ENCODE measurements at places on chromosomes 6 and 20.
A peak's percentile ranks its signal among the peaks of the same experiment; 100 is the strongest.

DNA sequence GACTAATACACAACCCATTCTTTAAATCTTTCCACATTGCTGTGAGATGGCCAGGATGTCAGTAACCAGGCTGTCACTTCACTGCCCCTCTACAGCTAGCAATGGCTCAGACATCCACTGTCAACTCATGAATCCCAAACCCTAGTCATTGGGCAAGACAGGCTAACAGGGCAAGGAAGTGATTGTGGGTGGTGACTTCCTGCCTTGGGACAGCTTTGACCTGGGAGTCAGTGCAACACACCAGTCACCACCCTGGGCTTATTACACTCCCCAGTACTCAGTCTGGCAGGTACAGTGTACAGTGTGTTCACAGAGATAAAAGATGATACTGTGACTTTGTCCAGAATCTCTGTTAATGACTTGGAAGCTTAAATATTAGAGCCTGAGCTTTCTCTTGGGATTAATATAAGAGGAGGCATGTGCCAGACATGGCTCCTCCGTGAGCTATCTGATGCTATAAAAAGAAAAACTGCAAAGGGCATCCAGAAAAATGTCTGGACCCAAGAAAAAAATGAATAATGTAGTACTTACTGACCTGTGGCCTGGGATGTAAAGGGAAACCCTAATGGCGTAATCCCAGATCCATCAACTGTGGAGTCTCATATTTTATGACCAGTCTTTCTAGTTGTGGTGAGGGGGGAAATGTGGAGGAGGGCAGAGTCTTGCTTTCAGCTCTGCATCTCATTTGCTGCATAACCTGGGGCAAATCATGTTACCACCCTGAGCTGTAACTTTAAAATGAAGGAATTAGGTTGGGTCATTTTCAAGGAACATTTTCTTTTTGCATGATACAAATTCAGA is 244.4 kb downstream of the SLC24A3 start:
- DNase-seq, result no peak

DNA sequence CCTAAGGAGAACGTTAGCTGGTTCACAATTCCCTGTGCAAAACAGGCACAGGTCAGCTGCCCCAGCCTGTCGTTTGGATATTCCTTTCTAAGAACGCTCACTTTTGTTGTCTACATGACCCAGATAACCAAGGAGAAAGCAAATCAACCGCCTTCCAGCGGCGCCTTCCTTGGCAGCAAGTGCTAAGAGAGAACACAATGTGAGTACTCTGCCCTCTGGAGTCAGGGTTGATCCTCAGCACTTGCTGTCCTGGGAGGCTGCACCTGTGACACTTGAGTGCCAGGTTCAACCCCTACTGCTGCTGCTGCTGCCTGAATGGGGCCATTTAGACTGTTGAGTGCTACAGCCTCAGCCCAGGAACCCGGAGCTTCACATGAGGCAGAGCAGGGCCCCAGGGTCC is 36.8 kb downstream of the OVOL2 start:
- no peak for DNase-seq

- DNase-seq, result no peak
These were observed 21.3 kb upstream of the TLDC2 start for GRCh38 chr20:36854348-36855240.

- DNase-seq, result no peak
These were observed 66.0 kb downstream of the BACH2 start for GRCh38 chr6:90230548-90231215.

DNA sequence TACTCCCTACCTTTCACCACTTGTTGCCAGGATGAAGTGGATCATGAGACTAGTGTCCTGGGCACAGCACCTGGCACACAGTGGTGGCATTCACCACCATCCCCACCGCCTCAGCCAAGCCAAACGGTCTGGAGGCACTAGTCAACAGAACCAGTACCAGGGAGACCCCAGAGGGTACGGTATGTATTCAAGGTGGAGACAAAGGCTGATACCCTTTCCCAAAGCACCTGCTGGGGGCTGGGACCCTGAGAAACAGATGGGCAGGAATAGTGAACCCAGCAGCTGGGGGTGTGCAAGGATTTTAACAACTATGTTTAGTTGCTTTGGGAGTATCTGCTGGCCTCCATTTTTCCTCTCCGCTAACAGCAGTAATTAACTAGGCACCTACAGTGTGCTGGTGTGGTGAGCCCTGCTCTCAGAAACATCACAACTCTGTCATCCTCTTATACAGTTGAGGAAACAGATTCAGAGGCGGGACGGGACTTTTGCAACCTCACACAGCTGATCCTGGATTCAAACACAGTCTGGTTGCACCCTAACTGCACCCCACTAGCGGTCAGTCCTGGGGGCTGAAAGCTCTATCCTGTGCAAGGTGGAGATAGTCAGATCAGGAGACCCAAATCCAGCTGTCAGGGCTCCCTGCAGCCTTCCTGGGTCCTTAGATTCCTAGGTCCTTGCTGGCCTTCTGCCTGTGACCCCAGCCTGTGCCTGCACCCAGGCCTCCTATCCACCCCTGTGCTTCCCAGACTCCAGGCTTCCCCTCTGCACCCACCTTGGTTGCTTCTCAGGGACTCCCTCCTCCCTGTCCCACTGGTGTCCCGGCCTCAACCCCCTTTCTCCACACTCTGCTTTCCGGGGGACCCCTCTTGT is 1.2 kb downstream of the SNTA1 start:
- DNase-seq, result no peak

- no peak for DNase-seq
These were observed 69.2 kb upstream of the SIRPA start for GRCh38 chr20:1825938-1826445.

DNA sequence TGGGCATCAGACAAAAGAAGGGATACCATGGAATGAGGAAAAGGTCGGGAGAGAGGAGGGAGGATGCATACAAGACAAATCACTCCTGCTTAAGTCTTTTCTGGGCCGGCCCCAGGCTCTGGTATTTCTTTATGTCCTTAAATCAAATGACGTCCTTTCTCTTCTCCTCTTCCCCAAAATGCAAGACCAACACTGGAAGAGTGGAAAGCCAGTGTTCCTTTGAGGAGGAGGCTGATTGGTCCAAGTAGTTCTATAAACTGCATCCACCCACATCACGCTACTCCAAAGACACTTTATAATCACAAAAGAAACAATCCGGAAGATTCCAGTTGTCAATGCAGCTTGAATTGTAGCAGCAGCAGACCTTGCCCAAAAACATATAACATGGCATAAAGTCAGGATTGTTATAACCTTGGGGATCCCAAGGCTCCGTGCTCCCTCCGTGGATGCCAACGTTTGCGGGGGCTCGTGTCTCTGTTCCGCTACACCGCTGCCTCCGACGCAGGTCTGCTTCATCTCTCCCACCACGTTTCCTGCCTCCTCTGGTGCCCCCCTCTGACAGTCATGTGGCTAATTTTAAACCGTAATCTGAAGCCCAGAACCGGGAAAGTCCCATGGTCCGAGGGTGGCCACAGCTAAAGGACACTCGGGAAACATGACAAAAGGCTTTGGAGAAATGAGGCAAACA is 47.1 kb downstream of the MCUR1 start:
- DNase-seq, result peak; percentile 49

DNA sequence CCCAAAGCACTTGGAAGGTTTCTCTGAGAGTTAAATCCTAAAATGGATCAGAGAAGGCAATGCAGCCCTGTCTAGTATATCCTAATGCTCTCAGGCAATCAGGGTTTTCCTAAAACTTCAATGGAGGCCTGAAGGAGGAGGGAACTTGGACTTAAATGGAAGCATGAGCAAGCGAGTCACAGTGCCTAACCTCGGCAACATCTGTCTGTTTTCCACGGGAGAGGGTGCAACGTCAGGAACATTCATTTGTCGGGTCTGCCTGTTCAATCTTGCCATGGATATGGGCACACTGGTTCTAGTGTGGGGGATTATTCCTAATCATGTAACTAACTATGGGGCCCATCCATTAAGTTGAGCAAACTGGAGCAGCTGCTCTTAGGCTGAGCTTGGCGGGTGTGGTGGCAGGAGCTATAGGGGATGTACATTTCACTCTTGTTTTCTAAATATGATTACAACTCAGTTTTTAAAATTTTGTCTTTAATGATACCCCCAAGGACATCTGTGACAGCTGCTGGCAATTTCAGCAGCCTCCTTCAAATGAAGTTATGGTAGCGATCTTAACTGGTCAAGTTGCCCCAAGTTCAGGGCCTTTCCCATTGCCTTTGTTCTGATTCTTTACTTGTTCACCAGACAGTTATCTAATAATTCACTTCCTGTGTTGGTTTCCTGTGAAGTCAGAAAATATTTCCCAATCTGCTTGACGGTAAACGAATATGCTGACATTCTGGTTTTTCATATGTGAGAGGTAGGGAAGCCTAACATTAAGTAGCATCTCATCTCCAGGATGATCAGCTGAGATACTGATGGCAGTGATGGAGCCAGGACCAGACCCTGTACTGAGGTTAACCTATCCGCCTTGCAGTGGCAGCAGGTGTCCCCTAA is 21.6 kb downstream of the DSE start:
- DNase-seq, result no peak

GRCh38 chr6:164749221-164750064 is 560.0 kb downstream of the C6orf118 start:
- DNase-seq, result peak; percentile 72

- no peak for DNase-seq
These were observed 1.5 kb downstream of the NOL4L start for GRCh38 chr20:32583581-32584070.

DNA sequence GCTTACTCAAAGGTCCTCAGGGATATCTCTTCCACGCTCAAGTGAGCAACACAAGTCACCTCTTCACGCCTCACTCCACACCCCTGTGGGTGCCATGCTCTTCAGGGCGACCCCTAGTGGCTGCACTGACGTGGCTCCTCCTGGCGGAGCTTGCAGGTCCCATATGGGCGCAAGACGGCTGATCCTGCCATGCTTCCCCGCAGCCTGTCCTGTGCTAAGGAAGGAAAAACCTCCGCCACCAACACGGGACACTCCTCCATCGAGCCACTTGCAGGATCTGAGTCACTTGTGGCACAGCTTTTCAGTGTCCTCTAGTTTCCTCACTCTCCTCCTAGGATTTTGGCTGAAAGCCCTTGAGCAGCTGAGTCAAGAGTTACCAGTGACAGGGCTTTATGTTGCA is 90.7 kb downstream of the KHDC1L start:
- no peak for DNase-seq

GRCh38 chr6:20564777-20565176 is 30.5 kb downstream of the CDKAL1 start:
- DNase-seq, result no peak

DNA sequence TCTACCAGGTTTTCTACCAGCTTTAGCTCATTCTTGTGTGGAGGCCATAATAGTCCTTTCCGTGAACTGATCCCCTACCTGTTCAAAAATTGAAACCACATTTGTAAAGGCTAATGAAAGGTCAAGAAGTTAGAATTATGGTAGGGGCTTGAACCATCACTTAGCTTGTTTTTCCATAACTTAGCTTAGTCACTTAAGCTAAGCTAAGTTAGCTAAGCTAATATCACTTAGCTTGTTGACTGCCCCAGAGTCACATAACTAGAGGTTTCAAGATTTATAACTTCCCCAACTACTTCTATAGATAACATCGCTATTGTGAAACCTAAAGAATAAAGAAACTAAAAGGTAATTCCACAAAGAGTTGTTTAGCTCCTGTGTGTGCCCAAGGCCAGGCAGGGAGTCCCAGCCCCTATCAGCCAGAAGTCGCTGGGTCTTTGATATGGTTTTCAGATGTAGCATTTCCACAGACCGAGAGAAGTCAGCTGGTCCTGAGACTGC is 131.8 kb downstream of the VEGFA start:
- no peak for DNase-seq

GRCh38 chr6:108993876-108994275 is 100.8 kb downstream of the SESN1 start:
- DNase-seq, result no peak

GRCh38 chr6:137497721-137498463 is 3.7 kb upstream of the OLIG3 start:
- DNase-seq, result no peak

- no peak for DNase-seq
These were observed 881.2 kb upstream of the EPHA7 start for GRCh38 chr6:94300424-94301144.

- no peak for DNase-seq
These were observed 1.1 kb upstream of the SYTL3 start for GRCh38 chr6:158648682-158649131.

- no peak for DNase-seq
These were observed 2.8 kb downstream of the RIOK1 start for GRCh38 chr6:7392402-7392801.

DNA sequence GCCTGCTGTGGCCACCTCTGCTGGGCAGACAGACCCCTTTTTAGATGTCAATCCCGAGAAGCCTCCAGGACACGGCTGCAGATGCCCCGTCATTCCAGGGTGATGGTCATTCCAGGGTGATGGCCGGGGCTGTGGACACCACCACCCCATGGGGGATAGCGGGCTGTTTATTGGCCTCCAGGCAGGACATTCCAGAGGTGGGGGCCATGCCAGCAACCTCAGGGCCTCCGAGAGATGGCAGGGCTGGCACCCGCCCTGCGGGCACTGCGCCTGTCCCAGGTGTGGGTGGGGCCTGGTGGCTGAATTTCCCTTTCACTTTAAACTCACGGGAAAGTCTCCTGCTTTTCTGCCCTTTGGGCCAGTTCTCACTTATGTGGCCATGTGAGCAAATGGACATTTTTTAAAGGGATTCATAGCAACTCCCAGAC is 14.5 kb downstream of the COL9A3 start:
- no peak for DNase-seq

- DNase-seq, result no peak
These were observed 119.9 kb upstream of the CST7 start for GRCh38 chr20:24828992-24829648.

GRCh38 chr6:20533746-20534294 is 437 bp upstream of the CDKAL1 start:
- DNase-seq, result no peak

DNA sequence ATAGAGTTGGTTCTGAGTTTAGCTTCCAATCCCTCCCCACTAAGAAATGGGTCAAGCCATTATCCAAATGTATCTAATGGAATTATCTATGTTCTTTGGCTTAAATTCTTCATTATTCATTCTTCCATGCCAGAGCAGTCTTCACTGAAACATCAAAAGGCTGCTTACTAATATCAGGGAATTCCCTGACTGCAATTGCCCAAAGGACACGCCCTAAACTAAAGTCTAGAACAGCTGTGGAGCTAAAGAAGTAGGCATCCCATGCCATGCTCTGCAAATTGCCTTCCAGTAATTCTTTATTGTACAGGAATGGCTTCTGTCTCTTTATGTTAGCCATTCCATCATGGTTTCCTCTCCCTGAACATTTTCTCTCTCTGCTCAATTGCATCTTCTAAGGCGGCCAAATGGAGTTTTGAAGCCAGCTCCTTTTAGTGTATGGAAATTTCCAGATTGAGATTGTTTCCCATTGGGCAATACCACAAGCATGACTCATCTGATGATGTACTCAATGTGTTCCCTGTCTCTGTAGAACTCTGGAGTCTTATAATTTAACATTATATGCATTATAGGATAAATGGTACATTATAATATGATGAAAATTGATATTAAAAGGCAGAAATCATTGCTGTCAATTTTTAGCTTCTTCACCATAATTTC is 28.8 kb upstream of the TSHZ2 start:
- DNase-seq, result no peak
